CD4-positive, alpha-beta T cell treated with Interferon alpha-2 for 1 hour (primary cell): ENCODE measurements at places on chromosomes 6 and 20.
A peak's percentile ranks its signal among the peaks of the same experiment; 100 is the strongest.

DNA sequence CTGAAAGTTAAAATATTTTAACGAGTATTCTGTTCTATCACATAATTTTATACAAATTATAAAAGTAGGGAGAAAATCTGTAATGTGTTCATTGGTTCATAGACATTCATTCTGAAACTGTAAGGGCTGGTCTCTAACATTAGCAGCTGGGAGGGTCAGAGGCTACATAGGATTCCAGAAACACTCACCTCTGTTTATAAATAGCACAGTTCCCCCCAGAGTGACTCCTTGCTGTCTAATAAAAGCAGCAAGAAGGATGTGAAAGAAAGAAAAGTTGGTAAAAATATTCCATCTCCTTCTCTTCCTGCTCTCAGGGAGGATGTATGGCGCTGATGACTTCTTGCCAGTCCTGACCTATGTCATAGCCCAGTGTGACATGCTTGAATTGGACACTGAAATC is 25.3 kb upstream of the NAA20 start:
- no peak for DNase-seq

DNA sequence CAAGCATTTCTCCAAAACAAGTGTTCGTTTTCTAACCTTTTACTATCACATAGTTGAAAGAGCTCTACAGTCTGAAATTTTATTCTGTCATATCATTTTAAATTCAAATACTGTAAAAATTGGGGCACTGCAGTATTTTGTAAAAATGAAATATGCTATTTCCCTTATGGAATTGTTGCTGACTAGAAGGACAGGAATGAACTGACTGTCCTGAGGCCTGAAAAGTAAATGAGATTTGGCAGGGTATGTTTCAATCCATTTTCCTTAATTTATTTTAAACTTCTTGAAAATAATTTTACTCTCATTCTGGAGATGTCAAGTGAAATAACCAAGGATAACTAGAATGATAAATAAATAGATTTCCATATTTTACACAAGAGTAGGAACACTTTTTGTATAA is 11.9 kb upstream of the PNRC1 start:
- DNase-seq, result no peak

GRCh38 chr20:46393967-46394366 is 12.4 kb downstream of the ELMO2 start:
- DNase-seq, result no peak

DNA sequence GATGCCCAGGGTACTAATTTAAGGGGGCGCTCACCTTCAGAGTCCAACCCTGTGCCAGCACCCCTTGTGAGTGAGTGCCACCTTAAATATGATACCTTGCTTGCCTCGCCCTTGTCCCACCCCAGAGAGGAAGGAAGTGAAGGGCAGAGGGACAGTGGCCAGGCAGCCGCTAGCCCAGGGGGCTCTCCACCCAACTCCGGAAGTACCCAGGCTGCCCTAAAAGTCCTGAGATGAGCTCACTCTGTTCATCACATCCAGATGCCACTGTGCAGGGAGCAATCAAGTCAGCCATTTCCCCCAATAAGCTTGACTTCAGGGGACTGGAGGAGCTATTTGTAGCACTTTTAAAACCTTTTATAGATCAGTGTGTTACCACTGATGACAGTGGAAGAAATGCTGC is 25.0 kb upstream of the STX16 start:
- DNase-seq, result no peak

GRCh38 chr20:58224097-58224496 is 4.4 kb downstream of the ANKRD60 start:
- DNase-seq, result no peak

DNA sequence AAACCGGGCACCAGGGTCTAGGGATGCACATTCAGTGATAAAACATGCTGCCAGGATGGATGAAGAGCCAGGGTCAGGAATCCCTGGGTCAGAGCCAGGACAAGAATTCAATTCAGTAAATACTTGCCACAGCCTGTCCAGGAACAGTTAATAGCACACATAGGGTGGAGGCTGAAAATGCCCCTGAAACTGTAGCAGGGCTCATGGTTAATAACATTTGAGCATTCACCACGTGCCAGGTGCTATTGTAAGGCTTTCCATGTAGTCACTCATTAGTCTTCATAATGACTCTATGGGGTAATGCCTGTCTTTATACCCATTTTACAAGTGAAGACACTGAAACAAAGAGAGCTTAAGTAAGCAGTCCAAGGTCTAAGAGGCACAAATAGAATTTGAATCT is 296.3 kb downstream of the LRFN2 start:
- DNase-seq, result no peak

DNA sequence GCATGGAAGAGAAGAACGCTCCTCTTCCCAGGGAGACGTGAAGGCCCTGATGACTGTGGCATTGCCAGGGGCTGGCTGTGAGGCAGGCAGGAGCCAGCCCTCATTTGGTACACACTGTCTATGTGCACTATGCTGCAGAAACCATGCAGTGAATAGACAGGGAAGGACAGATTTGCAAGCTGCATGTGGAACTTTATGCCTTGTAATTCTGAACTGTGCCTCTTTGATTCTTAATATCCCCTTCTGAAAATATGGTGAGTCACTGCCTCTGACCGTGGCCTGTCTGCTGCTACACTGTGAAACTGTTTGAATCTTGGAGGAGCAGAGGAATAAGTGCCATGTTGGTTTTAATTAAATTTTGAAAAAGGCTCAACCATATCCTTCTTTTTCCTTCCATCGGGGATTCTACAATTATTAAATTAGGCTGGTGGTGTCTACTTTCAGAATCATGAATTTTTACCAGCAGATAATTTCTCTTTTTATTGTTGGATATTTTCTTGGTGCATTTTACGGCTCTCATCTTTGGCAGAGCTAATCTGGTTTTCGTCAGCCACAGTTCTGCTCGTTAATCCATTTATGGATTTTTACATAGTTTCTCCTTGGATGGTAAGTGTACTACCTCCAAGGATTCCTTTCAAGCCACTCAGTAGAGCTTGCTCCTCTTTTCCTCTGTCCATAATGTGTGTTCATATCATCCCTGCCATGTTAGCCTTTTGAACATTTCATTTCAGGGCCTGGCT is 301.0 kb upstream of the SLC35B3 start:
- DNase-seq, result no peak

- DNase-seq, result no peak
Observed at GRCh38 chr20:1924910-1925861, 30.0 kb downstream of the SIRPA start.

DNA sequence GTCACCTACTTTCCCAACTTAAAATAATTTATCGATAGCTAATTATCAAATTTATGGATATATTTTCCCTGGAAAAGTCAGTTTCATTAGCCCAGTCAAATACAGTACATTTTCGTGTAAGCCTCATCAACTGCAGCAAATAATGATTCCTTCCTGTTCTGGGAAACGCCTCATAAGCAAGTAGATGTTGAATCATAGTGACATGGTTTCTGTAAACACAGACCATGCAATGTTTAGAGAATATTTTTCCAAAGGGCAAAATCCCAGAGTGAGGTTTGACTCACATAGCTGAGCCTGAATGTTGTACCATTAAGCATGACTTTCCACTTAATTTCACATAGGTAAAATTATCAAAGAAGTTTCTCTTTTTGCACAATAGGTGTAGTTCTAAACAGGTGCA is 16.7 kb upstream of the VNN1 start:
- no peak for DNase-seq

GRCh38 chr20:46306743-46307138 is 1.6 kb downstream of the CDH22 start:
- no peak for DNase-seq

- no peak for DNase-seq
Observed at GRCh38 chr6:111604259-111605099, 1.2 kb downstream of the TRAF3IP2 start.

DNA sequence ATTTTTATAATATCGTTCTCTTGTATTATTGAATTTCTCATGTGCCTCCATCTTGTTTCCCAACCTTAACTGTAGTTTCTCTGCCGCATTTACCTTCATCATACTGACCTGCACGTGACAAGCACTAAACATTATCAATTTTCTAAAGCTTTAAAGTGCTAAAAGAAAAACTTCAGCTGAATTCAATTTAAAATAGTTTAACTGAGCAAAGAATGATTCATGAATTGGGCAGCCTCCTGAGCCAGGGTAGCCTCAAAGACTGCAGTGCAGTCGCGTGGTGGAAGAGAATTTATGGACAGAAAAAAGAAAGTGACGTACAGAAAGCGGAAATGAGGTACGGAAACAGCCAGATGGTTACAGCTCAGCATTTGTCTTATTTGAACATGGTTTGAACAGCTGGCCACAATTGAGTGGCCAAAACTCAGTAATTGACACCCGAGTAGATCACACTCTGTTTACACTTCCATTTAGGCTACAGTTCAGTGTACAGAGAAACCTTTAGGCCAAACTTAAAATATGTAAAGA is 4.2 kb upstream of the ZDHHC14 start:
- DNase-seq, result no peak

DNA sequence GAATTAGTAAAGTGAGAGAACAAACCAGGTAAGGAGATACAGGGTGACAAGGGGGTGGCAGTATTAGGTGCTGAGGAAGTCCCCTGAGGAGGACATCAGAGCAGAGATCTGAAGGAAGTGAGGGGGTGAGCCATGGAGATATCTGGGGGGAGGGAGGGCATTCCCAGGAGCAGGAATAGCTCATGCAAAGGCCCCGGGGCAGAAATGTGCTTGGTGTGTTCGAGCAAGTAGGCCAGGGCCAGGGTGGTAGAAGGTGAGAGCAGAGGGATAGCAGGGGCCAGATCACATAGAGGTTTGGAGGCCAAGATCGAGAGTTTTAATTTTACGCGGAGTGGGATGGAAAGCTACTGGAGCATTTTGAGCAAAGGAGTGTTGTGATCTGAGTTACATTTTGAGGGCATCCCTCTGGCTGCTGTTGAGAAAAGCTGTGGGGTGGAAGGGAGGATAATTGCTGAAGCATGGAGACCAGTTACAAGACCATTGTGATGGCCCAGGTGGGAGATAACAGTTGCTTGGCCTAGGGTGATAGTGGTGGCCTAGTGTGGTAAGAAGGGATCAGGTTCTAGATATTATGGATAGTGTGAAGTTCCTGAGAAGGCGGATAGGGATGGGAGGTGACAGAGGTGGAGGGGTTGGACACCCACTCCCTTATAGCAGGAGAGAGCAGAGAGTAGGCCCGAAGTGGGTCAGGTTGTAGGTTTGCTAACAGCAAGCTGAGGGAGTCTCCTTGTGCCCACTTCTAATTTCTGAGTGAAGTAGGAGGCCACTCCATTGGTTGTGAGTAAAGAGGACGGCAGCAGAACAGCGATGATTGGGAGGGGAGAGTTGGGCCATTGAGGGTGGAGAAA is 10.2 kb downstream of the ARFGEF2 start:
- DNase-seq, result no peak

- no peak for DNase-seq
Observed at GRCh38 chr6:166245148-166245547, 63.0 kb downstream of the PRR18 start.

- no peak for DNase-seq
Observed at GRCh38 chr6:46024124-46024769, 8.6 kb upstream of the CLIC5 start.

- no peak for DNase-seq
Observed at GRCh38 chr6:166656230-166657151, 29.4 kb upstream of the RPS6KA2 start.

DNA sequence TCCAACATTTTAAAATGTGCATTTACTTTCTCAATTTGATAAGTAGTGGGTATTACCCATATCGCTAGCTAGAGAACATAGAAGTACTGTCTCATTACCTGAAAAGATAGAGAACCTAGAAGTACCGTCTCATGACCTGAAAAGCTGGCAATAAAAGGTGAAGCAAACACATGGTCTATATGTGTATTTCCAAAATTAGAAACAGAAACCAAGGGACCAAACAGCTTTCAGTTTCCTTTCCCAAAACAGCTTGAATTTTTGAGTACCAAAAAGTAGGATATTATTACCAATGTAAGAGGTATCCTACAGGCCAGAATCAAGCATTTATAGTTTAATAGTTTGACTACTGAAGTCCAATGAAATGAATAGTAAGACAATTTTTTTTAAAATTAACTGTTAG is 77.2 kb downstream of the KIF13A start:
- no peak for DNase-seq

- no peak for DNase-seq
Observed at GRCh38 chr20:47397652-47398301, 41.3 kb upstream of the ZMYND8 start.

- no peak for DNase-seq
Observed at GRCh38 chr20:37411408-37412219, 65.7 kb downstream of the SRC start.

- no peak for DNase-seq
Observed at GRCh38 chr20:47706345-47706744, 78.9 kb downstream of the SULF2 start.

DNA sequence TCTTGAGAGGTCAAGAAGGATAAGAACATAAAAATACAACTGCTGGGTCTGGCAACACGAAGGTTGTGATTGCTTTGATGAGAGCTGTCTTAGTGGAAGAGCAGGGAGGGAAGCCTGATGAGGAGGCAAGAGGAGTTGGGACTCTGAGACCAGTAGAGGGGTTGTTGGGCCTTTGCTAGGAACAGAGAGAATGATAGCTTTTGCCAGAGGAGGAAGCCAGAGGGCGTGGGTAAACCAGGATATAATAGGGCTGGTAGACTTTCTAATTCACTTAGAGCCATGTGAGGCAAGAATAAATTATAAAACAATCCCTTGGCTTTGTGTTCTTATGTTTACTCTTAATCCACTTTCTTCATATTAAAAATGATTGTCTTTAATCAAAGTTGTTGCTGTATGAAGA is 78.6 kb downstream of the RCAN2 start:
- no peak for DNase-seq

GRCh38 chr6:106967936-106968555 is 6.5 kb downstream of the CD24 start:
- DNase-seq, result no peak

DNA sequence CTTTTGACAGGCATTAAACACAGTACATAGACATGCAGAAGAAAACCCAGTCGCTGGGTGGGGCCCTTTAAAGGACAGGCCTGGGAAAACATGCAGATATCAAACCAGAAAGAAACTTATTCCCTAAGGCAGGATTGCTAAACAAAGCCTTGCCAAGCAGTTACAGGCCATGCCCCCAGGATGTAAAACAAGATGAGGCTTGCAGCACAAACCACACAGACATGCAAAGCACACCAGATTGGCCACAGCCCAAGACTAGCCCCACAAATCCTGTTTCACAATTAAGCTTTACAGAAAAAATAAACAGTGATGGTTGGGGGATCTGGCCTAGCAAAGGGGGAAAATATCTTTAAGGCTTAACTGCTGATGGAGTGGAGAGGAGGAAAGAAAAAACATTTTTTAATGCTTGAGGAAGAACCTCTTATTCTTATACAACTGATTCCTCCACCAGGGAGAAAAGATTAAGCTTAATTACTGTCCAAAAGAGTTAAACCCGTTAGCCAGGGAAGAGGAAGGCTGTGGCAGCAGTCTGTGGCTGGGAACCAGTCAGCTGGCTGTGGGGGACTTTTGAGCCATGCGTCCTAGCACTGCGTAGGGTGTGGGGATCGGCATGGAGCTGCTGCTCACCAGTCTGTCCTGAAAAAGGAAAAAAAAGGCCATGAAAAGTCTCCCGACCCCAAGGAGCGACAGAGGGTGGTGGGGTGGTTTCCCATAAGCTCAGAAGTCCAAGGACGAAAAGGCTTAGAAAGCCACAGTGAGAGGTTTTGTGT is 28.4 kb downstream of the COL19A1 start:
- DNase-seq, result no peak

- DNase-seq, result peak; percentile 76
Observed at GRCh38 chr20:50385733-50386640, 124.2 kb upstream of the PTPN1 start.

- no peak for DNase-seq
Observed at GRCh38 chr6:125821825-125822281, 31.1 kb downstream of the NCOA7 start.

- DNase-seq, result no peak
Observed at GRCh38 chr6:159691963-159692287, 1.1 kb downstream of the SOD2 start.
